ENCODE measurements at places on chromosomes 12 and 14. TPM values are rescaled to one million over a fixed set of nuclear protein-coding genes. Genes with fewer than 3 reads are reported as not detected.

Gene AKAP3
- total RNA-seq: 2.0 TPM

Gene CCER1
- not detected for total RNA-seq

- DNase-seq: no peak
Observed at GRCh38 chr12:67468549-67469245, 179.8 kb upstream of the DYRK2 start.

Gene KRT76
- not detected for total RNA-seq

Gene KRT8
- total RNA-seq: 0.40 TPM

Gene RAD9B
- 1.9 TPM for total RNA-seq

Measured in activated CD8-positive, alpha-beta T cell treated with anti-CD3 and anti-CD28 coated beads for 36 hours (primary cell).